ENCODE measurements at places on chromosomes 5 and 9.

DNA sequence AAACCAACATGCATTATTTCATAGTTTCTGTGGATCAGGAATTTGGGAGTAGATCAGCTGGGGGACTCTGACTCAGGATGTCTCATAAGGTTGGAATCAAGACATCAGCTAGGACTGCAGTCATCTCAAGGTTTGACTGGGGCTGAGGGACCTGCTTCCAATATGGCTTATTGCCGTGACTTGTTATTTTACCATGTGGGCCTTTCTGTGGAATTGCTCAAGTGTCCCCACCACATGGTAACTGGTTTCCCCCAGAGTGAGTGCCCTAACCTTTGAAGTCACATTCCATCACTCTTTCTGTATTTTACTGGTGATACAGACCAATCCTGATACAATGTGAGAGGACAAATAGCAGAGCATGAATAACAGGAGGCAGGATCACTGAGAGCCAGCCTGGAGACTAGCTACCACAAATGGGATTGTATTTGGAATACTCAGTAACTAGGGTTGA is 70.2 kb upstream of the ELL2 start:
- DNase-seq = no peak

DNA sequence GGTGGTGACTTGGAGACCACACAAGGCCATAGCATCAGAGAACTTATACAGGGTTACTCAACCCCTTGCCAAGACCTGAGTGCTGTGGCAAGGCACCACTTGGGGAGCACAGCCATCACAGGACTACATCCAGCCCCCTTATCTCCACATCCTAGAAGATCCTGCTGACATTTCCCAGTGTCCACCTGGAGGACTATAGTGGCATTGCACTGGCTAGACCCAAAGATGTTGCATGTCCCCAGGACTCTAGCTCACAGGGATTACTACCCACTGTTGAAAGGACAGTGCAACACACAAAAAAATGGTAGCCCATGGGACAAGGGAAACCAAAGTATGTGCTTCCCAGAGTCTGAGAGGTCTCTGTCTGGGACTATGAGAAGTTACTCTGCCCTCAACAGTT is 411.1 kb upstream of the NUDT12 start:
- DNase-seq = no peak

GRCh38 chr9:93124793-93125192 is 9.3 kb downstream of the NINJ1 start:
- DNase-seq = no peak

- no peak for DNase-seq
Observed at GRCh38 chr5:166786889-166787288, 1504.6 kb upstream of the WWC1 start.

GRCh38 chr5:143311955-143312354 is 91.5 kb downstream of the NR3C1 start:
- DNase-seq = no peak

DNA sequence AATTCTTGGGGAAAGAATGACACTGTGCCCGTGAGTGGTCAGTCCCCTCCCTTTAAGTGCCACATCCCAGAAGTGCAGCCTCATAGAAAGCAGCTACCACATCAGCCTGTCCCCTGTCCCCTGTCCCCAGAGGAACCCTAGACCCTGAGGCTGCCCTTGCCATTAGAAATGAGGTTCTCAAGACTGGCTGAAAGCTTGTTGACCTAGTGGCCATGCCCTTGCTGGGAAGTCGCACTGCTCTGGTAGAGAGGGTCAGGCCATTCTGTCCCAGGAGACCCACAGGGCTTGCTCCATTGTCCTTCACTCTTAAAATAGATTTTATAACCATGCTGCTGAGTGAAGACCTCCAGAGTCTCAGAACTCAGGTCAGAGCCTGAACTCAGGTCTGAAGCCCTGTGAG is 184.5 kb downstream of the RGS3 start:
- no peak for DNase-seq

DNA sequence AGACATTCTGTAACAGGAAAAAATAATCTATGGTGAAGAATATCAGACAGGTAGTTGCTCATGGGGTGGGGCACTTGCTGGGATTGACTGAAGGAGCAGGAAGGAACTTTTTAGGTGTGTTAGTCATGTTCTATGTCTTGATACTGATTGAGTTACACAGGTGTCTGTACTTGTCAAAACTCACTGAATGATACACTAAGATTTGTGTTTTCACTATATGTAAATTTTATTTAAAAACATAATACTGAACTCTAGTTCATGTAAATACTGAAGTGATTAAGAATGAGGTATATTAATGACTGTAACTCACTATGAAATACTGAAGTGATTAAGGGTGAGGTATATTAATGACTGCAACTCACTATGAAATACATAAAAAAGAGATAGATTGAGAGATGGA is 28.5 kb downstream of the IL6ST start:
- DNase-seq = no peak

- no peak for DNase-seq
Observed at GRCh38 chr9:114559830-114560513, 27.6 kb upstream of the ATP6V1G1 start.

DNA sequence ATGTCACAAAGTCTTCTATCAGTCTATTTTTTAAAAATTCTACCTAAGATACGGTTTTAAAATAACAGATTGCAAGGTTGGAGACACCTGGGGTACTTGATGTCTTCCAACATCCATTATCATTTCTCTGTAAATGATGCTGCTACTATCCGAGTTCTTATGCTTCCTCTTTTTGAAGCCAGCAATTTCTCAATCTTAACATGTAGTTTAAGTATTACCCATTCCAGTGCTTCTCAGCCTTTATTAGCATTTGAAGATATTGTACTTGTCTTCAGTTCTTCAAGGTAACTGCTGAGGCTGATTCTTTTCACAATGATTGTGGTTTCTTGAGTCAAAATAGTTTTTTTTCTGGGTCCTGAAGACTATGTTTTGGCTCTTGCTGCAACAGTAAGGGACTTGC is 96.4 kb upstream of the SELENOP start:
- no peak for DNase-seq

GRCh38 chr5:6765612-6766525 is 52.6 kb downstream of the TENT4A start:
- DNase-seq = peak; percentile 47

GRCh38 chr5:62044989-62045388 is 261.0 kb upstream of the KIF2A start:
- no peak for DNase-seq

DNA sequence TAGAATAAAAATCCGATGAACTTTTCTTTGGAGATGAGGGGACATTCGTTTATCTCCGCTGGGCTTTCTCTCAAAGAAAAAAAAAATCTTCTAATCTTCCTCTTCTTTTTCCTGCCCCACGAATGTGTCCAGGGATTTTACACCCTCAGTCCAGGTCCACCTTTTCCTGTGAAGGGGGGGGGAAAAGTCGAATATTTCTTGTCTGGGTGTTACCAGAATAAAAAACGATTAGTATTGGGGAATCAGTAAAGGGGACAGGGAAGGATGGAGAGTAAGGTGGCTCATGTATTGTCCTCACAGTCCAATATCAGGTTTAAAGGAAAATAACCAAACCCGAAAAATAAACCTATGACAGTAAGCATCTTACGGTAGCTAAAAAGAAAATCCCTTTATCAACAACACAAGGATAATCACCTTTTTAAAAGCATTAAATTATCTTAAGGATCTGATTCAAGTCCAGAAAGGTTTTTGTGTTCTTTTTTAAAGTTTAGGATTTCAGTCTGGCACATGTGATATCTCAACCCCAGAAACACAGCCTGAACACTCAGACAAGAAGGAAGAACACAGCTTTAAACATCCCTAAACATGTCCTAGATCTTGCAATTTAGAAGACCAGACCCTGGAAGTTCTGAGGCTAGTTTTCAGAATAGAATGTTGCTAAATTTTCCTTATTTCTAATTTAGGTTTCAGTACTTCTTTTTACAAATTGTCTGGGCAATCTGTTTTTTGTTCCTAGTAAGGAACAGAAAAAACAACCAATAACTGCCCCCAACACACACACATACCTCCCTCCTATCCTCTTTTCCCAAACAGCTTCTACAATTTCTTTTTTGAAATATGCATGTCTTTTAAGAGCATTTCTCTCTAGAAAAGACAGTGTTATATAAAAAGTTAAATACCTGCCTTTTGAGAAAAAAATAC is 1.2 kb downstream of the ZNF608 start:
- no peak for DNase-seq

DNA sequence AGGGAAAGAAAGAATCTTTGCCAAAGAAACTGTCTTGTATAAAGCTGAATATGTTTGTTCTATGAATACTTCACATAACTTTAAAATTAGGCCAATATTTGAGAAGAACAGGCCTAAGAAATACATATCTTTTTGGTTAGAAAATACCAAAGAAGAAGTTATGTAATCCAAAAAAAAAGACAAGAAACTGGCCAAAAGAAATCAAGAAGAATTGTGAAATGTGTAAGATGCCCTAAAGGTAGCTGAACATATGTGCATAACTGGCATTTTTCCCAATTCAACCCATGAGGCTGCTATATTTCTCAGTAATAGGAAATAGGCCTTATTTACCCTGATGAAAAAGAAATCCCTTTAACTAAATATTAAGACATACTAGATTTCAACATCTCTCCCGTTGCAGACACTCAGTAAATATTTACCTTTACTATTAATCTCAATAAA is 290.0 kb downstream of the CETN3 start:
- no peak for DNase-seq

DNA sequence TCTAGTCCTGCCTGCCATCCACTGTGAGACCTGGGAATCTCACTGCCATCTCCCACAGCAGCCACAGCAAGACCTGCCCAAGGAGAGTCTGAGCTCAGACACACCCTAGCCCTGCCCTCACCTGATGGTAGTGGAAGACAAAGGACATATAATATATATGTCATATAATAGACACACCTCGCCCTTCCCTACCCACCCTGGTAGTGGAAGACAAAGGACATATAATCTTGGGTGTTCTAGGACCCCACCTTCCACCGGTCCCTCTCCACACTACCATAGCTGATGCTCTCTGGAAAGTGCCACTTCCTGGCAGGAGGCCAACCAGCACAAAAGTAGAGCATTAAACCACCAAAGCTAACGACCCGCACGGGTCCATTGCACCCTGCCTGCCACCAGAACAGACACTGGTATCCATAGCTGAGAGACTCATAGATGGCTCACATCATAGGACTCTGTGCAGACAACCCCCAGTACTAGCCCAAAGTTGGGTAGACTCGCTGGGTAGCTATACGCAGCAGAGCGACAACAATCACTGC is 545.6 kb downstream of the CAAP1 start:
- DNase-seq = no peak

DNA sequence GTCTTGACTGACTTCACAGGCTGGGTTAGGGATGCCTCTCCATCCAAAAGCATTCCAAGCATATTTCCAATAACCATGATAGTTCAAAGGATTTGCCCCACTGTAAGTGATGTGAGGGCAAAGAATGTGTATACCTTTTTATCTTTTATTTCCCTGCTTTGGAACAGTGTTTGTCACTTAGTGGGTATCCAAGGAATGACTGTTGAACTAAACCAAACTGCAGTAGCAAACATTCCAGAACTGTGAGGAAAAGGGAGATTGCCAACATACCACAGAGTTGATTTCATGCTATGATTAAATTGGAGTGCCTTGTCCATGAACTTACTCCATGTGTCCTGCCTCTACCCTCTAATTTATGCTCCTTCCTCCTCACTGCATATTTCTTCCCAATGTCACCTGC is 400.0 kb downstream of the KIAA0825 start:
- DNase-seq = no peak

- DNase-seq = no peak
Observed at GRCh38 chr9:136308006-136308701, 4.3 kb upstream of the CCDC187 start.

DNA sequence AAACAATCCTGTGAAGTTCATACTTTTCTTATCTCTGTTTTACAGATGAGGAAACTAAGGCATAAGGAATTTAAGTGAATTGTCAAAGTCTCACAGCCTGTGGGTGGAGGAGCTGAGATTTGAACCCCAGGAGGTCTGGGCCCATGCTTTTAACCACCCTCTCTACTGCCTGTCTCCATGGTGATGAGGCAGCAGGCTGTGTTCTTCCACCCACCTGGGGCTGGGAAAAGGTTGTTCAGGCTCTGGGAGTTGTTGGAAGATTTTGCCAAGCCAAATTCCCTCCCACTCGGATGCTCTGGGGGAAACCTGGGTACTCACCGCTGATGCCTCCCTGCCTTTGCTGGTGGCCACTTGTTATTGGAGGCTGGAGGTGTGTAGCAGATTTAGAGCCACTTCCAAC is 18.3 kb upstream of the SYNPO start:
- no peak for DNase-seq

GRCh38 chr5:157835041-157835440 is 23.9 kb downstream of the CLINT1 start:
- peak; percentile 18 for DNase-seq

- DNase-seq = no peak
Observed at GRCh38 chr5:83147593-83147992, 70.2 kb downstream of the XRCC4 start.

GRCh38 chr9:12464400-12464799 is 228.8 kb upstream of the TYRP1 start:
- DNase-seq = no peak

- no peak for DNase-seq
Observed at GRCh38 chr9:131892902-131893500, 153.1 kb upstream of the RAPGEF1 start.

GRCh38 chr9:111948951-111949350 is 52.3 kb downstream of the UGCG start:
- DNase-seq = no peak

DNA sequence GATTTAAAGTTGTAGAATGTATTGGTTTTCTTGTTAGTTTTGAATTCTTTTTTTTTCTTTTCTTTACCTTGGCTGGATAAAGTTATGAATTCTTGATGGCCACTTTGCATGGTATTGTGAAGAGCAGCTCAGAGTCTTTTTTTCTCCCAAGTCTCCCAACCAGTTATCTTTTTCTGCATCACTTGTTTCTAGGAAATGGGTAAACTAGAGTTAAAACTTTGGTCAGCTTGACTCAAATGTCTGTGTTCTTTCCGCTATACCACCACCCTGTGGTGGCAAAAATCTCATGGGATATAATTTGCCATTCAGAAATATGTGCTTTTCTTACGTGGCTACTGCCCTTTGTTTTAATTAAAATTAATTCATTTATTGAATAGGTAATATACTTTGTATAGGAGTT is 113.2 kb downstream of the UNC13B start:
- DNase-seq = no peak

DNA sequence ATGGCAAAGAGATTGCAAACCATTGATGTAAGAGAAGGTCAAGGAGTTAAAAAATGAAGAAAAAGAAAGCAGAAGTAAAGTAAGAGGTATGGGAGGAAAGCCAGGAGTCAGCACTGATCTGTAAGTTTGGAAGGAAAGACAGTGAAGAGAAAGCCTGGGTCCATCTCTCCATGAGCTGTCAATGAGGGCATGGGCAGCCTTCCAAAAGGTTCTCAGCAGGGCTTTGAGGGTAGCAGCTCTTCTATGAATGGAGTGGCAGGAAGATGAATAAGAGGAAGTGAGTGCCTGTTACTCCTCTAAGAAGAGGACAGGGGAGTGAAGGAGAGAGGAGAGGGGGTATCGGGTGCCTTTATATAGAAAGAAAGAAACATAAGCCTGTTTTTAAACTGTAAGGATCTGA is 97.1 kb downstream of the ADCY2 start:
- DNase-seq = no peak

- DNase-seq = peak; percentile 60
Observed at GRCh38 chr9:129803676-129804060, 684 bp downstream of the TOR1B start.
